ENCODE measurements at places on chromosomes 4 and X. TPM values are rescaled to one million over a fixed set of nuclear protein-coding genes. Genes with fewer than 3 reads are reported as not detected.

Gene LDB2
- total RNA-seq: 0.82 TPM

Gene NXF2
- not detected for total RNA-seq

Gene UXT
- 98.5 TPM for total RNA-seq

Gene ENPP6
- not detected for total RNA-seq

Gene EFHC2
- total RNA-seq: 1.8 TPM

Gene TCEAL3
- total RNA-seq: 15.1 TPM

Gene IDH3G
- 41.5 TPM for total RNA-seq

GRCh38 chrX:133794126-133794525 lies 191.3 kb downstream of the GPC3 start:
- H3K4me1 ChIP-seq: peaks cover 20% of the 10 kb centered on the region
- H3K36me3 ChIP-seq: no peaks in the 10 kb centered on the region
- H3K4me3 ChIP-seq: no peak overlapping the region
- DNase-seq: no peak

DNA sequence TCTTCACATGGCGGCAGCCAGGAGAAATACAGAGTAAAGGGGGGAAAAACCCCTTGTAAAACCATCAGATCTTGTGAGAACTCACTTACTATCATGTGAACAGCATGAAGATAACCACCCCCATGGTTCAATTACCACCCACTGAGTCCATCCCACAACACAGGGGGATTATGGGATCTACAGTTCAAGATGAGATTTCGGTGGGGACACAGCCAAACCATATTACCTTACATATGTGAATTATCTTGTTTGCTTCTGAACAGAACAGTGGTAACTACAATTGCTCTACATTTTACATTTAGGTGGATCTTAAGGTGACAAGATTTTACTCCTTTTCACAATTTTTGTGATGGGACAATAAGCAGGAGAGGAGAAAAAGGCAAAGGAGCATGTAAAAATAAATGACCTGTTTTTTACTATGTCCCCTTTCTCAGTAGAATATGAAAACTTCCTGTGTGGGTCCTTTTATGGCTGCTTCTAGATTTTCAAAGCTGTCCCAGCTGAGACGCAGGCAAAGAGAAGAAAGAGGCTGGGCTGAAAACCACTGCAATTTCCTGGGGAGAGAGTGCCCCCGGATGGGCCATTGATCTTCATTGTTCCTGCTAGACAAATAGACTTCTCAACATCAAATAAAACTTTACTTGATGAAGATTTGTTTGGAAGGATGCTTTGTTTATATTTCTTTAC lies 45.9 kb upstream of the PGM2 start:
- peaks cover 3% of the 10 kb centered on the region for H3K27me3 ChIP-seq
- H3K27ac ChIP-seq: peak overlapping the region; percentile 15
- H3K36me3 ChIP-seq: no peaks in the 10 kb centered on the region
- no peak overlapping the region for H3K4me3 ChIP-seq
- no peak for DNase-seq
- peaks cover 11% of the 10 kb centered on the region for H3K4me1 ChIP-seq

DNA sequence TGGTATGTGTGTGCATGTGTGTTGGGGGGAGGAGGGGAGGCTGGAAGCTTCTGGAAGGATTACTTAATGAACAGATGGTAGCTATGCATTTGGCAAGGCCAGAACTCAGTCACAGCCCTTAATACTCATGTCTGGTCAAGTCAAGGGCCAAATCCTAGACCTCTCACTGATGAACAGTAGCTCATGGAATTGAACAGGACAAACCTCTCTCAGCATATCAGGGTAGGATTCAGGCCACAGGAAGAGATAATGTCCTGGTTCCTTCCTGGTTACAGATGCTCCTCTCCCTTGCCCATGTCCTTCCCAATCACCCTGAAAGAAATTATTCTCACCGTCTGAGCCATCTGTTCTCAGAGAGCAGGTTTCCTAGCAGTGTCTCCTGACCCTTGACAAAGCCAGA lies 165.7 kb downstream of the SOWAHB start:
- H3K36me3 ChIP-seq: peaks cover 18% of the 10 kb centered on the region
- H3K27ac ChIP-seq: no peak overlapping the region
- no peak for DNase-seq
- no peaks in the 10 kb centered on the region for H3K27me3 ChIP-seq
- H3K4me3 ChIP-seq: no peak overlapping the region

DNA sequence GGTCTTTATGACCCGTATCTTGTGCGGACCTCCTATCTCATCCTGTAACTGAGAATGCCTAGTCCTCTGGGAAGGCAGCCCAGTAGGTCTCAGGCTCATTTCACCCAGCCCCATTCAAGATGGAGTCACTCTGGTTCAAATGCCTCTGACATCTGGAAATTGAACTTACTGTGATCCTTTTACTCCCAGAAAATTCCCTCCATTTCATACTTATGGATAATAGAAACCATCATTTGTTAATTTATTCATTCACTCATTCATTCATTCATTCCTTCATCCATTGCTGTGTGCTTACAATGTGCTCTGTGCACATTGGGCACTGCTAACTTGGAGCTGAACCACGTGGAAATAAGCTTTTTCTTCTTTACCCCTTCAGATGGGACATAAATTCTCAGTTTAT lies 9.2 kb upstream of the ATP6AP2 start:
- no peaks in the 10 kb centered on the region for H3K27me3 ChIP-seq
- H3K36me3 ChIP-seq: no peaks in the 10 kb centered on the region
- H3K4me1 ChIP-seq: no peaks in the 10 kb centered on the region
- no peak for DNase-seq

DNA sequence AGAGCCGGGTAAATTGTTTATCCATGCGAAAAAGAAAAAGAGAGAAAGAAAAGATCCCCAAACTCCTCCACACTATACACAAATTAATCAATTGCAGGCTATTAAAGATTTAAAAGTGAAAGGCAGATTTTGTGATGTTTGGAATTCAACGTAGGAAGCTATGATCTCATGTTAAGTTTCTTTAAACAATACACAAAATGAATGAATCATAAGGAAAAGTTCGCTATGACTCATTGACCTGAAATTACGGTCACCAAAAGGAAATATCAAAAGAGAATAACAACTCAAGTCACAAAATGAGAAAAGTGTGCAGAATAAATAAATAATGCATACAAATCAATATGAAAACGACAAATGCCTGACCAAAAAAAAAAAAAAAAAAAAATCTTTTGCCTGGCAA lies 28.6 kb downstream of the CLNK start:
- no peak overlapping the region for H3K4me3 ChIP-seq
- no peak for DNase-seq
- no peak overlapping the region for H3K27ac ChIP-seq
- H3K36me3 ChIP-seq: no peaks in the 10 kb centered on the region

GRCh38 chr4:40403081-40403480 lies 67.9 kb downstream of the CHRNA9 start:
- H3K4me1 ChIP-seq: peaks cover 21% of the 10 kb centered on the region
- no peak for DNase-seq

DNA sequence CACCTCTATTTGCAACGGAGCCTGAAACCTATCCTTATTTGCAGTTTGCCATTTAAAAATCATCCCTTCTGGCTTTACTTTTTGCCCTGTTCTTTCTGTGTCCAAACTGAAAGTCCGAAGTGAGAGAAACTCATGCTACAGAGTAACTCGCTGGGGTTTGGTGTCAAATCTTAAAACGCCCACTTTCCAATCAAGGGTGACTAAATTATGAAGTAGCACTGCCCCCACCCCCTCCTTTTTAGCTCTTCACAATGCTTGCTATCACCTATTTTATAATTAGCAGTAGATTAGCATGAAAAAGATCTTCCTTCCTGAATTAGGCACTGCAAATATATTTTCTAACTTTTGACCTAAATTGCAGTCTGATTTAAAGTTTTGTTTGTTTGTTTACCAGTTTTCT lies 52.5 kb downstream of the VGLL1 start:
- DNase-seq: no peak
- no peaks in the 10 kb centered on the region for H3K4me1 ChIP-seq
- H3K36me3 ChIP-seq: no peaks in the 10 kb centered on the region
- H3K27ac ChIP-seq: no peak overlapping the region
- H3K27me3 ChIP-seq: no peaks in the 10 kb centered on the region

DNA sequence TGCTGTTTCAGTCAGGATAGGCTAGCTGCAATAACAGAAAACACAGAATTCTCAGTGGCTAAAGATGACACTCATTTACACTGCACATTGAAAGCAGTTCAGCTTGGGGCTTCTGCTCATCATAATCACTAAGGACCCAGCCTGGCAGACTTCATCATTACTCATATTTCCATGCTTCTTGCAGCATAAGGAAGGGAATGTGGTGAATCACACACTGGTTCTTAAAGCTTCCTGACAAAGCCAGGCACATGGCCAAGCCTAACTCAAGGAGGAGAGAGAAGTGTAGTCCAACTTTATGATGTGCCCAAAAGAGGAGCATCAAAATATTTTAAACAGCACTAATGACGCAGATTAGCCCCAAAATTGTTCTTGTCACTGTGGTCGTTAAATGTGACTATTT lies 186.5 kb downstream of the BANK1 start:
- H3K36me3 ChIP-seq: no peaks in the 10 kb centered on the region
- no peak for DNase-seq
- H3K27ac ChIP-seq: no peak overlapping the region
- H3K4me1 ChIP-seq: no peaks in the 10 kb centered on the region
- no peak overlapping the region for H3K4me3 ChIP-seq

- no peak overlapping the region for H3K27ac ChIP-seq
- H3K4me3 ChIP-seq: no peak overlapping the region
- H3K4me1 ChIP-seq: no peaks in the 10 kb centered on the region
- H3K36me3 ChIP-seq: peaks cover 2% of the 10 kb centered on the region
These were observed 59.0 kb downstream of the RNF150 start for GRCh38 chr4:141074098-141074878.

DNA sequence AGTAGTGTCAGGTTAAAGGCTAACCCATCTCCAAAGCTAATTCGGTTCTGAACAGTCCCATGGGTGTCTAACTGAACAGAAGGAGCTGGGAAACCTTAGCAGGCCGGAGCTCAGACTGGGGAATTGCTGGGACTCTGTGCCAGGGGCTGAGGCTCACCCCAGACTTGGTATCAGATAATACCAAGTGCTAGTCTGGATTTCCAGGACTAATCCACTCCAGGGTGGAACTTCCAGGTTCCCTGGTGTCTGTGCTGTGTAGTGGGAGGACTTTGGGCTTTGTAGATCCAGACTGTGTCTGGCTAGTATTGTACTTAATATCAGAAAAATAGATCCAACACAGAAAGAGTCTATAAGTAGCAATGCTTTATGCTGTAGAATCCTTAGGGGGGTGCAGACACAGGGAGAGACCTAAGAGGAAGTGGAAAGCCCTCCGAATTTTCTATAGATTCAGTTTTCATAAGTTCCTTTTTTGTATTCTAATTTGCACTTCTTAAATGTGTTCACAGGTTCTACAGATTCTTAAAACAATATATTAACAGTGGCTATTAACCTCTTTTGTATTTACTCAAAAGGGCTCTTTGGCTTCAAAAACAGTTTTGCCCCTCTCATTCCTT lies 4.1 kb downstream of the ZNF827 start:
- peaks cover 46% of the 10 kb centered on the region for H3K4me1 ChIP-seq
- no peaks in the 10 kb centered on the region for H3K27me3 ChIP-seq
- peaks cover 3% of the 10 kb centered on the region for H3K36me3 ChIP-seq
- H3K4me3 ChIP-seq: peak overlapping the region; percentile 94

GRCh38 chr4:80036949-80037685 lies 35.9 kb downstream of the ANTXR2 start:
- peaks cover 20% of the 10 kb centered on the region for H3K36me3 ChIP-seq
- no peak for DNase-seq

DNA sequence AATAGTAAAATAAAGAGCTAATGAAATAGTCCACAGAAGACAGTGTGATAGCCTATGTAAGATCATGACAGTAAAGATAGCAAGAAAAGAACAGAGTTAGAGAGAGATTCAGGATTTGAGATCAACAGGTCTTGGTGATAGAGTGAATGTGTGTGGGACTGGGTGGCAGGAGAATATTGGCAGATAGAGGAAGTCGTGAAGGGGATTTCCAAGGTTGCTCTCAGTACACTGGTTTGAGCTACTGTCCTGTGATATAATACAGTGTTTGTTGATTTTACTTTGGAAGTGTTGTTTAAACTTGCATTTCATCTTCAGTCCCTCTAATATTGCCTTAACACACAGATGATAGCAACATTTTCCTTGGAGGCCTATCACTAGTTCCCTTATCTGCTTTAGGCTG lies 44.1 kb downstream of the DTHD1 start:
- no peaks in the 10 kb centered on the region for H3K27me3 ChIP-seq
- DNase-seq: no peak
- no peak overlapping the region for H3K4me3 ChIP-seq
- H3K36me3 ChIP-seq: no peaks in the 10 kb centered on the region

GRCh38 chr4:110411574-110412011 lies 64.4 kb upstream of the ENPEP start:
- H3K27me3 ChIP-seq: no peaks in the 10 kb centered on the region
- peak overlapping the region; percentile 97 for H3K27ac ChIP-seq
- no peak for DNase-seq
- peaks cover 1% of the 10 kb centered on the region for H3K36me3 ChIP-seq
- peak overlapping the region; percentile 79 for H3K4me3 ChIP-seq

- H3K27me3 ChIP-seq: peaks cover 6% of the 10 kb centered on the region
- no peak overlapping the region for H3K4me3 ChIP-seq
- peaks cover 5% of the 10 kb centered on the region for H3K4me1 ChIP-seq
- no peak overlapping the region for H3K27ac ChIP-seq
- H3K36me3 ChIP-seq: peaks cover 1% of the 10 kb centered on the region
These were observed 54.5 kb downstream of the TSPAN5 start for GRCh38 chr4:98603683-98604521.

DNA sequence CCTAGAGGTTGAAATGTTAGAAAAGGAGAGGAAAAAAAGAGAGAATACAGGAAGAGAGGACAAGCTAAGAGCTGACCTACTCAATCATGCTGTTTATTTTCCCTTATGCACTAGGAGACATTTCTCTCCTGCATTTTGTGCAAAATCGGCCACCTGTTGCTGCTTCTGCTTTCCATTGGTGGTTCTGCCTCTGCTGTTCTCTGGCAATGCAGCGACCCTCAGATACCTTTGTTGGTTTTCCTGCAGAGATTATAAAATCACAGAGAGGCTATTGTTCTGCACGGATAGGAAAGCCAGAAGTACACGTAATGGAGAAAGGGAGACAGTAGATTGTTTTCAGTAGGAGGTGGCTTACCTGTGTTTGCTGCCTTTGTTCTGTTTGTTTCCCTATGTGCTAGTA lies 108.9 kb downstream of the UNC5C start:
- H3K36me3 ChIP-seq: peaks cover 2% of the 10 kb centered on the region
- DNase-seq: no peak
- no peaks in the 10 kb centered on the region for H3K27me3 ChIP-seq
- peak overlapping the region; percentile 97 for H3K27ac ChIP-seq
- H3K4me3 ChIP-seq: peak overlapping the region; percentile 25
- H3K4me1 ChIP-seq: peaks cover 35% of the 10 kb centered on the region

GRCh38 chr4:139672215-139672614 lies 6.6 kb downstream of the MGST2 start:
- DNase-seq: no peak
- no peak overlapping the region for H3K4me3 ChIP-seq
- H3K27ac ChIP-seq: peak overlapping the region; percentile 22
- peaks cover 27% of the 10 kb centered on the region for H3K36me3 ChIP-seq

DNA sequence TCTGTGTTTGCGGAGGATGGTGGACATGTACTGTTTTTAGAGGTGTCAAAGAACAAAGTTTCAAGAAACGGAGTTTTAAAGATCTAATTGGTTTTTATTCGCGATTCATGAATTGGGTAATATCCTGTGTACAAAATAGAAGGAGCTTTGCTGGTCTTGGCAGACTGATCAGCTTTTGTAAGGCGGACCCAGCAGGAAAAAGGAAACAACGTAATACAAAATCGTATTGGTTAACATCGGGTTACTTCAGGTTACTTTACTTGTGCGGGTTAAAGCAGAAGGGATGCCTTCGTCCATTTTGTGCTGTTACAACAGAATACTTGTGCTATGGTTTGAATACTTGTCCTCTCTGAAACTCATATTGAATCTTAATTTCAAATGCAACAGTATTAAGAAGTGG lies 11.4 kb upstream of the NYX start:
- H3K4me1 ChIP-seq: no peaks in the 10 kb centered on the region
- no peak overlapping the region for H3K27ac ChIP-seq
- no peak overlapping the region for H3K4me3 ChIP-seq
- DNase-seq: no peak
